Left renal pelvis (tissue), 4 donors: ENCODE measurements at places on chromosomes 11 and 22.

DNA sequence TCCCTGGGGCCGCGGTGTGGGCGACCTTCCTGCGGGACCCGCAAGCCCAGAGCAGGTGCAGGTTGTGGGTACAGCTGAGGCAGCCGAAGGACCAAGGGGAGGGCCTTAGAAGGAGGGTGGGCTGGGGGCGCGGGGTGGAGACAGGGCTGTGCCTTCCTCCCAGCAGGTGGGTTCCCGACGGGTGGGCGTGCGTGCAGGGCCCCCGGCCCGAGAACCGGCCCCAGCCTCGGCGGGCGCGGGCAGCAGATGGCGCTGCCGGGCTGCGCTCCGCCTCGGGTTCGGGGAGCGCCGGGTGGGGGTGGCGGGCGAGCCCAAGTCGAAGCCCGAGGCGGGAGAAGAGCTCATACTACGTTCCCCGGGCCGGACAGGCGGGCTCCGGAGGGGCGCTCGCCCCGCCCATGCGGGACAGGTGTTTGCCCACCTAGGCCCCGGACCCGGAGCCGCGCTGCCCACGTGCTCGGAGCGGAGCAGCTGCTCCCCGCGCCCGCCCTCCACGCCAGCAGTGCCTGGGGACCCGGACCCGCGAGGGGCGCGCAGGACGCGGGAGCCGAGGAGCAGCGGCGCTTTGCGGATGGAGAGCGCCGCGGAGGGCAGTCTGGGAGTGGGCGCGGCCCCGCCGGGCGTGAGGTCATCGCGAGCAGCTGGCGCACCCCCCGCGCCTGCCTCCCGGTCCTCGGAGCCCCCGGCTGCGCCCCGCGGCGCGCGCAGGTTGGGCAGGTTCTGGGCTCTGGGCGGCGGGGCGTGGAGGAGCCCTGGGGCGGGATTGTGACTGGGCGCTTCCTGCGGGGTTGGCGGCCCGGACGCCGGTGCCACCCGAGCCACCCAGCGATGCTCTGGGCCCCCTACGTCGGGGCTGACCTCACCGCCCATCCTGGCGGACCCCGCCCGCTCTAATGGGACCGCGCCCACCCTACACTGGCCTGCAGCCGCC lies 25.3 kb downstream of the DUSP8 start:
- DNase-seq: no peak

DNA sequence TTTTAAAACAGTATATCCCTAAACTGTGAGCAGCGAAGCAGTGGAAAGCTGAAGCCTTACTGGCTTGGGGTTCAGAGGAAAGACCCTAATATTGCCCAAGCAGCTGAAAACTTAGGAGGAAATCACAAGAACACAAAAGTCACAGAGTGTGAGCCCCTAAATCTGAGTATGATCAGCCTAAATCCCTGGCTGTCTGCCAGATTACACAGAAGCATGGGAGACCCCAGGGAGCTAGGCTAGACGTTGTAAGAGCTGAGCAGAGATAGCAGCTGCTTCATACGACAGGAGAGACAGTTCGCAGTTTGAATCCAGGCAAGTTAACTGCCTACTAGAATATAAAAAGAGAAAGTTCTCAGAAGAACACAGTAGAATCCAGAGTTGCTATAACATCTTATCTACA lies 81.2 kb downstream of the PACS1 start:
- no peak for DNase-seq

GRCh38 chr11:62324731-62325556 lies 12.3 kb upstream of the ASRGL1 start:
- DNase-seq: no peak

DNA sequence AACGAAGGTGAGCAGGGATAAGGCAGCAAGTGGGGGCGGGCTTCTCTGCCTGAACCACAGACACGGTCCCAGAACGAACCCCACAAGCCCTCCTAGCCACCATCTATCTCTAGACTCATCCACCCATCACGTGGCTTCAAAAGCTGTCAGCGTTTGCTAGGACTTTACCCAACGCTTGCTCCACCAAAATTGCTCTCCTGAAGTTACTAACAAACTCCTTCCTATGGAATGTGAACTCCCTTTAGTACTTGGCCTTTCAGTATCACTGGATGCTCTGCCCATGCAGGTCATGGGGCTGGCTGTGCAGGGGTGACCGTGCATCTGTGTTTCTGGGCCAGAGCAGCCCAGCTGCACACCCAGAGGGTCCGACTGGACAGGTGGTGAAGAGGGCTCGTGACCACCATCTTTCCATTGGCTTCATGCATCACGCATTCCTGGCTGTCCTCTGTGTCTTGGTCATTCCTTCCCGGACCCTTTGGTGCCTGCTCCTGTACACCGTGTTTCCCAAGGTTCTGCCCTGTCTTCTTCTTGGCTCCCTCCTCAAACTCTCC lies 85.1 kb downstream of the MYO7A start:
- DNase-seq: no peak

DNA sequence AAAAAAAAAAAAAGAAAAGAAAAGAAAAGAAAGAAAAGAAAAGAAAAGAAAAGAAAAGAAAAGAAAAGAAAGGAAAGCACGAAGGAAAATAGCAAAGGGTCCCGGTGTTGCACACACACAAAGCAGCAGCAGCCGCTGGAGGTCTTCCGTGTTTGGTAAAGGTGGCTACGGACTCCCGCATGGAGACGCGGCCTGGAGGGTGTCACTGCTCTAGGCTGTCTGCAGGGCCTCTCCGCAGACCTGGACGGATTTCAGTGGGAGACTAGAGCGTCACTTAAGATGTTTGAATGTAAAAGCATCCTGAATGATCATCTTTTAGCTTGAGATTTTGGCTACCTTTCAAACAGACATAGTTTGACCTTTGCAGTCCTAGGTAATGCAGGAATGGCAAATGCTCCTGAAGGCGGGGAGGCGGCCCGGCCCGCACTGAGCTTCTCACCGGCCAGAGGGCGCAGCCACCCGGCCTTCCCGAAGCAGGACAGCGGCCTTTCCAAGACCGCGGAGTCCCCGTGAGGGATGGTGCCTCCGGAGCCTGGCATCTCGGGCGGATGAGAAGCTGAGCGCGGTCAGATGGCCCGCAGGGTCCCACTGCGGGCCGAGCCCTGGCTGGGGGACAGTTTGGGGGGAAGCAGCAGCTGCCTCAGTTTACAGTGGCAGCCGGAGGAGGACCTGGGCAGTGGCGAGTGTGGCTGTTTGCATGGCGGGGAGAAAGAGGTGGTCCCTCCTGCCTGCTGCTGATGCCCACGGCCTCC lies 18.5 kb downstream of the KRTAP5-5 start:
- no peak for DNase-seq

GRCh38 chr22:48741540-48741939 lies 1086.1 kb downstream of the BRD1 start:
- no peak for DNase-seq

- DNase-seq: no peak
Observed at GRCh38 chr11:67247946-67248550, 18.2 kb upstream of the GRK2 start.

- no peak for DNase-seq
Observed at GRCh38 chr11:117664897-117665296, 132.1 kb downstream of the DSCAML1 start.

- no peak for DNase-seq
Observed at GRCh38 chr11:94731880-94732601, 36.1 kb upstream of the AMOTL1 start.

GRCh38 chr22:31248965-31249958 lies 37.2 kb downstream of the LIMK2 start:
- DNase-seq: no peak

- no peak for DNase-seq
Observed at GRCh38 chr11:128463979-128464378, 123.4 kb downstream of the ETS1 start.

- DNase-seq: no peak
Observed at GRCh38 chr22:24471570-24471969, 23.6 kb upstream of the UPB1 start.

DNA sequence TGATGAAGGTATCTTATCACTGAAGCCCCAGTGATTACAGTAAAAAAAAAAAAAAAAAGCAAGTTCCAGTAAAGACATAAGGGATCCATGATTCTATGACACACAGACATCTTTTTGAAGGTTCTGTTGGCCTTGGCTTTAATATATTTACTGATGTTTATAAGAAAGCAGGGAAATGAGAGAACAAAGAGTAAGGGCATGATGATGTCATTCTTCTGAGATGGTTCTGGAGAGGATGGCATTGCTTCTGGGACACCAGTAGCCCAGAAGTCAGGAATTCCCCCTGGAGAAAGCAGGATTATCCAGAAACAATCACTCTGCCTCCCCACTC lies 233.6 kb downstream of the FAM76B start:
- no peak for DNase-seq

GRCh38 chr22:46432164-46433068 lies 96.9 kb downstream of the TRMU start:
- DNase-seq: no peak

- no peak for DNase-seq
Observed at GRCh38 chr11:20000351-20001134, 159.7 kb downstream of the DBX1 start.

- DNase-seq: no peak
Observed at GRCh38 chr11:72524711-72525110, 90.4 kb upstream of the CLPB start.

DNA sequence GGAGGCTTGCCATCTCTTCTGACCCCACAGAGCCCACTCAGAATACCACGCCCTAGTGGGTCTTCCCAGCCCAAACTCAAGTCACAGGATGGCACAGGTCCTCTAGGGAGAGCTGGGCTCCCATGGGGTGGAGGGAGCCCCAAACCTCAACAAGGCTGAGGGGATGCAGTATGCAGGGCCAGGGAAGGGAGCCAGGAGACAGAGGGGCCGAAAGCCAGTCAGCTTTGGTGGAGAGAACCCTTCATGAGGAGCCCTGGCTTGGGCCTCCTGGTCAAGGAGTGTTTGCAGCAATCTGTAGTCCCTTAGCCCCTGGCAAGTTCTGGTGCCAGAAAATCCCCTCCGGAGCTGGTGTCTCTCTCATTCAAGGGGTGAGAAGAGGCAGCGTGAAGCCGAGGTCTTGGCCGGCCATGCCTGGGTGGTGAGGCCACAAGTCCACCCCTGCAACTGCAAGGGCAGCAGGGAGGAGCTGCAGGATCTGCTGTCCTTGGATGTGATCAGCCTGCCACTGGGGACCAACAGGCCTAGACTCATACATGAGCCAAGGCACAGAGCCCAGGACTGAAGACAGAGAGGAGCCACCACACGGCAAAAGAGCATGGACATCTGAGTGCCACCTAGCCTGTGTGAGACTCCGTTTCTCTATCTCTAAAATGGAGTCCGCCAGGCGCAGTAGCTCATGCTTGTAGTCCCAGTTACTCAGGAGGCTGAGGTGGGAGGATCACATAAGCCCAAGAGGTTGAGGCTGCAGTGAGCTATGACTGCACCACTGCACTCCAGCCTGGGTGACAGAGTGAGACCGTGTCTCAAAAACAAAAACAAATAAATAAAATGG lies 24.1 kb downstream of the NEAT1 start:
- DNase-seq: no peak

DNA sequence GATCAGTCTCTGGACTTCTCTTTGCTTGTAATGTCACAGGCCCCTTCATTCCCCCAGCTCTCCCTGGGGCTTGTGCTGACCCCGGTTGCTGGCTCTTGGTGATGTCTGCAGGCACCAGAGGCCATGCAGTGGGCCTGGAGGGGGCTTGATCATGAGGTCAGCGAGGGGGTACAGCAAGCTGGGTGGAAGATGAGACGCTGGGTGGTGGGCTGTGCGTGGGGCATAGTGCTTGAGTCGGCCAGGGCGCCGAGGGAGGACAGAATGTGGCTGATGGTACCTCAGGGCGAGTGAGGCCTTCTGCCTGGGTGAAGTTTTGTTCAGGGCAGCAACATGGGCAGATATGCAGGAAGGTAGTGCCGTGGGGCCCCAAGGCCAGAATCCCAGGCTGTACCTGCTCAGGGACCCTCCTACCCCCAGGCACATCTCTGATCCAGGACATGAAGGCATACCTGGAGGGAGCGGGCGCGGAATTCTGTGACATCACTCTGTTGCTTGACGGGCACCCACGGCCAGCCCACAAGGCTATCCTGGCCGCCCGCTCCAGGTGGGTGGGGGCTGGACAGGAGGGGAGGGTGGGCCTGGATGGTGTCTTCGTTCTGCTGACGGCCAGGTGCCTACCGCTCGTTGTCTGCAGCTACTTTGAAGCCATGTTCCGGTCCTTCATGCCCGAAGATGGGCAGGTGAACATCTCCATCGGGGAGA lies 6.4 kb downstream of the THAP7 start:
- no peak for DNase-seq

- no peak for DNase-seq
Observed at GRCh38 chr22:48240148-48240934, 1477.9 kb downstream of the TBC1D22A start.

GRCh38 chr11:112467721-112468120 lies 207.1 kb upstream of the PLET1 start:
- no peak for DNase-seq

DNA sequence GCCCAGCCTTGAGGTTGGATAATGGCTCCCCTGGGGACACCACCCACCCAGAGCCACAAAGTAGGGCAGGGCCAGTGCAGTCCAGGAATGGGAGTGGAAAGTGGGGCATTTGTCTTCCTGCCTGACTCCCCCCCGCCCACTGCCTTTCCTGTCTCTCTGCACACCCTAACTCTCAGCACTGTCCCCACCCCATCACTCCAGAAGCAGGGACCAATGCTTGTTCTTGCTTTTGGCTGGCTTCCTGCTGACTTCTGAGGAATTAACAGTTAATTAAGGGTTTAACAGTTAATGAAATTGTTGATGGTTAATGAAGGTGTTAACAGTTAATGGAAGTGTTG lies 4.7 kb downstream of the PITPNM1 start:
- DNase-seq: no peak

- DNase-seq: no peak
Observed at GRCh38 chr11:124923296-124923695, 4.2 kb downstream of the HEPN1 start.

- no peak for DNase-seq
Observed at GRCh38 chr11:20547411-20547810, 52.0 kb upstream of the SLC6A5 start.

DNA sequence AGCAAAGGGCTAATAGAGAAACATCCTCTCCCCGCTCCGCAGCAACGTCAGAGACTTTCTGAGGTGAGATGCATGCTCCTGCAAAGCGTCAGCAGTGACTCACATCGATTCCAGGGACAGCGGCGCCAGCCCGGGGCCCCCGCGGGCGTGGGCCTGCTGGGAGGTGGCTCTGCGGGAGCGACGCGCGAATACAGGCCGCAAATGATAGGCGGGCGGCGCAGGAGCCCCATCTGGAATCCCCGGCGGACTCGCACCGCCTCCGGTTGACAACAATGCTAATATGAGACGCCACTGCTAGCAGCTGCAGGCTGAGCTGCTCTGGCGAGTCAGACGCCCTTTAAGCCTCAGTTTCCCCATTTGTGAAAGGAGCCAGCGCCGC lies 557 bp downstream of the RANGAP1 start:
- no peak for DNase-seq

DNA sequence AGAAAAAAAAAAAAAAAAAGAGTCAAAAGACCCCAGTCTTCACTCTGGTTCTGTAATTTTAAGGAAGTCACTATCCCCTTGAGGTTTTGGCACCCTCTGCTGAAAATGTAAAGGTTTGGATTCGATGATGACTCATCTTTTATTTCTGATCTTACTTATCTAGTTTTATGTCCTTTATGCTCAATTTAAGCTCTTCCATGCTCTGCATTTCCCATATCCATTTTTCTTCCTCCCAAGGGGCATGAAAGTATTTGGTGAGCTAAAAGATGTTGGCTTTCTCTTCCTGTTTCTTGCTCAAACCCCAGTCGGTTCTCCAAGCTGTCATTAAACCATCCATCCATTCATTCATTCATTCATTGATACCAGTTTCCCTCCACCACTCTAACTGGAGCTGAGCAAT lies 61.0 kb upstream of the CDON start:
- DNase-seq: no peak
